ENCODE measurements at places on chromosomes 16 and 17.

DNA sequence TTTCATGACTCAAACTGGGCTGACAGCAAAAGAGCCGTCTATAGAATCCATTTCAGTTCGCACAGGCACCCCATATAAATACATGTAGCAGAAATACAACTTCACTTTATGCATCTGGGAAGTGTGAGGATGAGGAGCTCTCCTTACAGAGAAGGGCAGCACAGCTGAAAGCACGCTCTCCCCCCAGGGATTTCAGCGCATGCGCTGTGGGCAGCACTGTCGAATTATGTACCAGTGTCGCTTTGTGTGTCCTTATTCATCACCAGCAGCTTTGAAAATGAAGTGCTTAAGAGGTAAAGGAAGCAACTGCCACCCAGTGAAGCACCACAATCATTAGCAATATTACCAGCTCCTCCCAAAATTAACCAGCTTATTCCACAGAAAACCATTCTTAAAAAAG, 39.9 kb downstream of the CEP95 start:
- no peak for DNase-seq

DNA sequence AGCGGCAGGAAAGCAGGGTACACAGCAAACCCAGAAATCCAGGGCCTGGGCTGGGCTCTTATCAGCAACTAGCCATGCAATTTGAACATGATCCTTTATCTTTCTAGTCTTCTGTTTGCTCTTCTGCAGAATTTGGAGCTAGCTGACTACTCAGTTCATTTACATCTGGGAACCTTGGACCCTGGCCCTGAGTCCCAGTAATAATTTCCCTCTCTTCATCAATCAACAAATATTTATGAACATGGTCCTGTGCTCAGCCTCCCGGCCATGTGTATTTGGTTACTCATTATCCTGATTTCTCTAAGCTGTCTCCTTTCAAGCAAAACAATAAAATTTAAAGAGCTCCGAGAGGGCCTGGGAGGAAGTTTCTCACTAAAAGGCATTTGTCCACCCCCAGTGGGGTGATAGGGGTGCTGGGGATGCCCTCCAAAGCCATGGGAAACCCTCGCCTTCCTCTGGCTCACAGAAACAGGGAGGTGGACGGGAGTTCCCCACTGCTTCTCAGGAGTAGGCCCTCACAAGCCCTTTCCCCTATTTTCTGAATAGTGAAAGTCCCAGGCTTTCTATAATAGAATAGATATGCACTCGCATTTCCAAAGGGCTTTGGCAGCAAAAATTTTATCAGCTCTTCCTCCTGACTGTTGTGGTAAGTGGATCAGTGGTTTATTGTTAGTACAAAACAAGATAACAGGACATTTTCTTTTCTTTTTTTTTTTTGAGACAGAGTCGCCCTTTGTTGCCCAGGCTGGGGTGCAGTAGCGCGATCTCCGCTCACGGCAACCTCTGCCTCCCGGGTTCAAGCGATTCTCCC, 6.9 kb upstream of the WDR59 start:
- DNase-seq, result no peak

DNA sequence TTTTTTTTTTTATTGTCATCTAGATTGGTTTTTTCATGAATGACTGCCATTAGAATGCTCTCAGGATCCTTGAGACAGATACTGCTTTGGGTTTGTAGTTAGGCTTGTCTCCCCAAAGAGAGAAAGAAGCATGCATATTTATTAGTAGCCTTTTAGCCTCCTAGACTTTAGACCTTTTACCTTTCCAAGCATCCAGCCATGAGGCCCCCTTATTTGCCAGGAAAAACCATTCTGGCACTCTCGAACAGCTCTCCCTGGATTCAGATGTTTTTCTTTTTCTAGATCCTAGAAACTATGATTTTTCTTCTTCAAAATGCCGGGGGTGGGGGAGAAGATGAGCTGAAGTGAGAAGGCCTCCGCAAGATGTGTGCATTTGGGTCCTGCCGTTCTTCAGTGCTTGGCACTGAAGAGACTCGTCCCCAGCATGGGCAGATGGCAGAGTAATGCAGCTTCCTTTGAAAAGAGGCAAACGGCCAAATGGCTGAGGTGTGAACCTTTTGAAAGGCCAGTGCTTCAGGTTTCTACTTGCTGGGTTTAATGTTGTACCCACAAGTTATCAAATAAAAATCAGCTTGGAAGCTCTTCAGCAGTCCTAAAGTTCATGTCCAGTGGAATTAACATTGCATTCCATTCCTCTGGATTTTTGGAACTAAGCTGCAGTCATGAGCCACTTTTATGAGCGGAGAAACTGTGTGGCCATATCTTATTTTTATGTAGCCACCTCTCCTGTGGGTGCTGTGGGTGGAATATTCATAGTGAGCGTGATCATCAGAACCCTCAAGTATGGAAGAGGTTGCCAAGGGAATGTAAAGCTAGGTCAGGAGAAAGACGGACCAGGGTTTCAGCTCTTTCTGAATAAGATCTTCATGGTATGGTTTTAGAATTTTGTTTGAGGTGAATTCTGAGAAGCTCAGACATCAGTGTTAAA, 7.2 kb downstream of the SOCS7 start:
- DNase-seq, result no peak

DNA sequence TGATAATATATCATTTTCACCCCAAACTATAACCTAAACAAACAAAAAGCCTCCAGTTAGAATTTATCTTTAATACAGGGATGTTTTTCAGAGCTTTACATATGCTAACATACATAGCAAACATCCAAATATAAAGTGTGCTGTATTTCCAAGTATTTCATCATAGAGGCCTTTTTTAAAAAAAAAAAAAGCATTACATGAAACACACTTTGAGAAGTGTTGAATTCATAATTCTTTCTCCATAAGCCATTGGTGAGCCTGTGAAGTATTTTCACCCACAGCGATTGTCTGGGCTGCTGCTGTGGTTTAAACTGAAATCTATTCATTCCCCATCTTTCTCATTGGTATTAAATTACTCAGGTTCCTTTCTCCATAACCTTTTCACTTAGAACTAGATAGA, 503.4 kb upstream of the CDH8 start:
- no peak for DNase-seq

GRCh38 chr17:64081802-64082799, 47.8 kb downstream of the ERN1 start:
- DNase-seq, result no peak

DNA sequence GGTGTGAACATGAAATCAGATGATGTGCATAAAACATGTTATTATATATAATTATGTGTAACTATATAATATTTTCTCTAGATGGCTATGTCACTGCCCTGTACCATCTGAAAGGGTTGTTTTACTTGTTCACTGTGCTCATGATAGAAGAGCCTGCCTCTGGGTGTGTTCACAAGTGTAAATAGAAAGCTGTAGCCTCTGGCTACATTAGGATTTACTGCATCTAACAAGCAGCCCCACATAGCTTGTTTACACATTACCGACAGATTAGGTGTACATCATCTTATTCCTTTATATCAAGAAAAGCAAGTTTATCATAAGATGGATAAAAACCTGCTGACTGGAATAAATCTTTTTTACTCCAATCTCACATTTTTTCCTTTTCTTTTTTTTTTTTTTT, 46.1 kb downstream of the CHD9 start:
- no peak for DNase-seq

- DNase-seq, result no peak
Measured at GRCh38 chr16:80954985-80955384, 51.7 kb downstream of the CMC2 start.

GRCh38 chr16:85165781-85166180, 53.5 kb upstream of the CIBAR2 start:
- DNase-seq, result no peak

DNA sequence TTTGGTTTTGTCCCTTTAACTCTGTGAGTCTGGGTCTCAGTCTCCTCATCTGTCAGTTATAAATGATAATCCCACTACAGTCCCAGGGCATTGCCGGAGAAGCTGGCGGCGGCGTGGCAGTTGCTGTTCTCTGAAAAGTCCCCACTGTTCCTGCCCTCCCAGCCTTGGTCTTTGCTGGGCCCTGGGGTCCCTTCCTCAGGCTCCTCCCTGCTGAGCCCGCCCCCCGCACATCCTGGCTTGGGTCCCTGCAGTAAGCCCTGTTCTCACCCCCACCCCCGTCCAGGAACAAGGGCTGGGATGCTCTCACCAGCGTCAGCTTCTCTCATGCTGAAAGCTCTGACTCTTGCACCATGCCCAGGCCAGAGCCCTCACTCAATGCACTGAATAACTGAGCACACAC, 35.3 kb upstream of the PEMT start:
- DNase-seq, result no peak

DNA sequence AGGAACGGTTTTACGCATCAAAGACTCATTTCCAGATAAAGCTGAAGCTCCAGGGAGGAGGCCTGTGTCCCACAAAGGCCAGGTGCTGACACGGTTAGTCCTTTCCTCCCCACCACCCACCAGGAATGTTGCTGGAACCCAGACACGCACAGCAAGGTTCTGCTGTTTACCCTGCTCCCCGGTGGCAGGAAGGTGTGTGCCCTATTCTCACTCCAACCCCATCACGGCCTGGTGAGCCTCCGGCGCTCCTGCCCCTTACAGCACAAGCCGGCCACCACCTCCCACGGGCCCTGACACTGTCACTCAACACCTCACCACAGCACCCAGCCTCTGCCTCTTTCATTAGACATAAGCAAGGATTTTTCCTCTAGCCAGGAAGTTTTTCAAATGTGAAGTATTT, 47.8 kb downstream of the ANKRD11 start:
- no peak for DNase-seq

DNA sequence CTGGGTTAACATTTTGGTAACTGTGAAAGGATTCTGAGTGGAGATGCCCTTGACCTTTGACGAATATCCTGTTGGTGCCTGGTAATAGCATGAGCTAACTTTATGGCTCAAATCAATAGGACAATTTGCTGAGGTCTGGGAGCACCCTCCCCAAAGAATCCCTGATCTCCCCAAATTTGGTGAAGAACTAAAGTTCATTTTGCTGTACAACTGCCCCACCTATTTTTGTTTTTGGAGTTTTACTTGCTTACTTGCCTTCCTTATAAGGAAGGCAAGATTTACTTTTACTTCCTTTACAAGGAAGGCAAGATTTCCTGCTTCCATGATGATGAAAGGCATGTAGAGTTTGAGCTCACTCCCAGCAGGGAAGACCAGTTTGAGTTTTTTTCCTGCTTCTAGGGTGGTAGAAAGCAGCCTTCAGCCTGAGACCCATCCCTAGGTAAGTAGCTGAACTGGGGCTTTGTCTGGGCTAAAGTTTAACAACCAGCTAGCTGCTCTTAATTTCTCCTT, 2.8 kb downstream of the KRTAP4-9 start:
- no peak for DNase-seq

- no peak for DNase-seq
Measured at GRCh38 chr17:77952368-77952767, 6.1 kb upstream of the TNRC6C start.

DNA sequence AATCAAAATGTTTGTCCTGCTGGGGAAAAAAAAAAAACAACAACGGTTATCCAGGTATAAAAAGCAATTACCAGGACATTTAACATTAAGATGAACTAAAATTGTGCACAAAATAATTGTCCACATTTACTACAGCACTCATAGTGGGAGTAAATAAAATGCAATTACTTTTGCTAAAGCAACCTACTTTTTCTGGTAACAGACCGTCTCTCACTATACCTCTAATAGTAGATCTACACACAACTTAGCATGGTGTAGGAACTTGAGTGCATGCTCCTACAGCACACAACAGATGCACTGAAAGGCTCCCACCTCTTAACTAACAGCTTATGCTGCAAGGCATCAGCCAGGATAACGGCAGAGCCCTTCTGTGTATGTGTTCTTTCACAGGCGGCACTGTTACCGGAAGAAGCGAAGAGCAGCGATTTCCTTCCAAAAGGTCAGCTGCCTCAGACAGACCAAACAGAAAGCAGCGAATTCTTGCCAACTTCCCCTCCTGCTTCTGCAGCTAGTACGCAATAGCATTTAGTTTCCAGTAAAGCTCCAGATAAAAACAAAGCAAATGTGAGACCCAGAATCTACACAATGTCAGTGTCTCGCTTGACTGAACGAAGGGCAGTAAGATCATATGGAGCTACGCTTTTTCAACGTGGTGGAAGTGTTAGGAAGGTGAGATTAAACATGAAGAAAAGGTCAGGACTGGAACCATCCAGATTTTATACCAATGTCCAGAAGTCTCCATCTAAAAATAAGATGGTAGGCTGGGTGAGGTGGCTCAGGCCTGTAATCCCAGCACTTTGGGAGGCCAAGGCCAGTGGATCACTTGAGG, 27.6 kb downstream of the STAT5B start:
- DNase-seq, result peak; percentile 91

DNA sequence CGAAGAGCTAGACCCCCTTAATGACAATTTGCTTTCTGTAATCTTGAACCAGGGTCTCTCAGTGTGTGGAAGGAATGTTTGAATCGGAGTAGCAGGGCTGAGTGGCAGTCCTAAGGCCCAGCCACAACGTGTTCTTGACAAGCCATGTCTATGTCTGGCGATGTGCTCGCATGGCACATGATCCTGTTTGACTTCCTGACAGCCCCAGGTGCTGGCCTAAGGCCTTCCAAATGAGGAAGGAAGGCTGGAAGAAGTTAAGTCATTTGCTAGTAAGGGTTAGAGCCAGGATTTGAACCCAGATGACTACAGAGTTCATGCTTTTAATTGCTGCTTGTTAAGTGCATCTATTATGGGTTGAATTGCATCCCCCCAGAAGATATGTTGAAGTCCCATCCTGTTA, 486.7 kb downstream of the MAF start:
- DNase-seq, result no peak

DNA sequence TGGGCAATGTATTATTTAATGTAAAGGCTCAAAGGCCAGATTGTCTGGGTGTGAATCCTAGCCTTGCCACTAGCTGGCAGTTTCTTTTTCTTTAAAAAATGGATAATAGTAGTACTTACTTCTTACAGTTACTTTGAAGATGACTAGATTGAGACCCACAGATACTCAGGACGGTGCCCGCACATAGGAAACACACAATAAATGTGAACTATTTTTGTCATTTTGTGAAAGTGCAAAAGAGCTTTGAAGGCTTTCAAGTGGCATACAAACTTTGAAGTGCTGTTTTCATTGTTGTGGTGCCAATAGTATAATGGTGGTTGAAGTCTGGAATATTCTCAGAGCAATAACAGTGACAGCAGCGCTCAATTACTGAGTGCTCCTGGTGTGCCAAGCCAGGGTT, 63.6 kb downstream of the OTOA start:
- no peak for DNase-seq

DNA sequence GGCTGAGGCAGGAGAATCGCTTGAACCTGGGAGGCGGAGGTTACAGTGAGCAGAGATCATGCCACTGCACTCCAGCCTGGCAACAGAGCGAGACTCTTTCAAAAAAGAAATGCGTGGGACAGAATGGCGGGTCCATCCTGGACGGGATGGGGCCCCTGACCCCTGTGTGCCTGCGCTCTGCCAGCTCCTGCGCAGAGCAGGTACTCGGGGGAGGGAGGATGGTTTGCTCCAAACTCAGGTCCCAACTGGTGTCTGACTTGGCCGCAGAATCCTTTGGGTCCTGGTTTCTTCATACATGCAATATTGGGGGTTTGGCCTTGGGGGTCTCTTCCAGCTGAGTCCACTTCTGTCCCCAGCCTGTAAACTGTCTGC, 10.4 kb downstream of the CHMP6 start:
- no peak for DNase-seq

- DNase-seq, result no peak
Measured at GRCh38 chr16:46632778-46633733, 11.9 kb upstream of the SHCBP1 start.

- peak; percentile 60 for DNase-seq
Measured at GRCh38 chr16:48885471-48885870, 275.5 kb upstream of the N4BP1 start.
